Activated naive CD8-positive, alpha-beta T cell treated with anti-CD3 and anti-CD28 coated beads, Interleukin-2, amount 50 U/mL, for 16 hours (primary cell): ENCODE measurements at places on chromosomes 4 and X.

DNA sequence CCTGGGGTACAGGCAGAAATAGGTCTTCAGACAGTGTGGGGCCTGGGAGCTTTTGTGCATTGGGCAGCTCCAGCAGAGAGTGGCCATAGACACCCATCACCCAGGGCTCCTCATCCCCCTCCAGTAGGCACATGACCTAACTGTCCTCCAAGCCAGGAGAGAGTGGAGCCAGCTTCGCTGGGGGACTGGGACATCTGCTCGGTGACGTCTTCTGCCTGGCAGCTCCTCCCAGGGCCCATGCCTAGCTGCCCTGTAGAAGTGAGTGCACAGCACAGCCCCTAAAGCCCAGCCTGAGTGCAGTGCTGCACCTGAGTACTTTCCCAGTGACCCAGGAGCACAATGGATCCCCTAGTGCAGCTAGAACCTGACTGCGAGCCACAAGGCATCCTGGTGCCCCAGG is 279.7 kb upstream of the SLC7A11 start:
- no peak for DNase-seq

DNA sequence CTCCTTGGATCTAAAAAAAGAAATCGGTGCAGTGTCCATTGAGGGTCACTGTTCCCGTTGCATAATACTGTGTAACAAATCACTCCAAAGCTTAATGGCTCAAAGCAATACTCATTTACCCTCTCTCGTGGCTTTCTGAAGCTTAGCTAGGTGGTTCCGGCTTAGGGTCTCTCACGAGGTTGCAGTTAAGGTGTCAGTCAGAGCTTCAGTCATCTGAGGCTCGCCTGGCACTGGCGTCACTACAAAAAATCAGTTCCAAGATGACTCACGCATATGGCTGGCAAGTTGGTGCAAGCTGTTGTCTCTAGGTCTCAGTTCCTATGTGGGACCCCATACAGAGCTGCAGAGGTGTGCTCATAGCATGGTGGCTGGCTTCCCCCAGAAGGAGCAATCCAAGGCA is 91.0 kb downstream of the BEND2 start:
- DNase-seq: no peak

- DNase-seq: no peak
Observed at GRCh38 chrX:136477026-136477425, 10.7 kb upstream of the BRS3 start.

DNA sequence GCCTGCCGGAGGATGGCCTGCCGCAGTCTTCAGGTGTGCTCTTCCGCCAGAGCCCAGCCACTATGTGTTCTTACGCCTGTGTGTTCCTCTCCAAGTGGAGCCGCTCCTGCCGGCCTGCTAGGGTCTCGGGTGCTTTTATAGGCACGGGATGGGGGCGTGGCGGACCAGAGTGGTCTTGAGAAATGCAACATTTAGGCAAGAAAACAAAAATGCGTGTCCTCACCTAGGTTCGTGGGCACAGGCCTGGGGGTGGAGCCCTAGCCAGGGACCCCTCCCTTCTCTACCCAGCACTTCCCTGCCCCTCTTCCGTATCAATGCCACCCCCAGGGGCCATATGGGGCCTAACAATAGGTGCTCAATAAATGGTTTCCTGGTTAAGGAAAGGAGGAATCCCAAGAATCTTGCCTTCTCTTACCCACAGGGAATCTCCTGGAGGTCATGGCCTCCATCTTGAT is 34.4 kb upstream of the LRBA start:
- DNase-seq: no peak

DNA sequence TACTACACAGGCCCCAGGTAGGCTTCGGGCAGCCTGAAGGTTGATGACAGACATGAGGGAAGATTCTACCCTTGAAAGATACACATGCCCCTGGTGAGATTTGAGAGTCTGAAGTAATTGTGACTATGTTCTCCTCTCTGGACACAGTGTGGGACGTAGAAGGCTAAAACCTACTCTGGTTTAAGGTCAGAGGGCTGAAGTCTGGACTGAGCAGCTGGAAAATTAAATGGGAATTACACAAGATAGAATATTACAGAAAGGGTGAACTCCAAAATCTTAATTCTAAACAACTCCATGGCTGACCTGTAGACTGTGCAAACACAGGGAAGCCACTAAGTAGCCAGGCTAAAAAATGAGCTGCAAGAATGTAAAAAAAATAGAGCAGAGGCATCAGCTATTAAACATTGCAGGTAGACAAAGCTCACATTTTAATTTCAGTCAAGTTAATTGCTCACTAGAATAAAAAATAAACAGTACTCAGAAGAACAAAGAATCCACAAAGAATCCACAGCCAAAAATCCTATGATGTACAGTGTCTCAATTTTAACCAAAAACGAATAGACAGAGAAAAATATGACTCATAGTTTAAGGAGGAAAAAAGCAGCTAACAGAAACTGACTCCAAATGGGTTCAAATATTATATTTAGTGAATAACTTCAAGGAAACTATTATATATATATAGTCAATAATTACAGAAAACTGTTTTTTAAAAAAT is 170.4 kb downstream of the PCDH18 start:
- no peak for DNase-seq

GRCh38 chr4:1512738-1513660 is 106.8 kb upstream of the NKX1-1 start:
- DNase-seq: no peak

DNA sequence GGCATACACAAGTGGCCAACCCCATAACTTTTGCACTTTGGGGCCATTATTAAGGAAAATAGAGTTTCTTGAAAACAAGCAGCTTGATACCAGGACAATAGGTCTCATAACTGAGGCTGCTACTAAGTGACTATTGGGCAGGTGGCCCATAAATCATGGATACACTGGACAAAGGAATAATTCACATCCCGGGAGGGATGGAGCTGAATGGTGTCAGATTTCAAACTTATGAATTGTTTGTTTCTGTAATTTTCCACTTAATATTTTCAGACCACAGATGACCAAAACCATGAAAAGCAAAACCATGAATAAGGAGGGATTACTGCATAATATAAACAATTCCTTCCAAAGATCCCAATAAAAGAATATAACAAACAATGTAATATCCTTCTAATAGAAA is 114.4 kb downstream of the WDFY3 start:
- DNase-seq: no peak

- no peak for DNase-seq
Observed at GRCh38 chr4:109989618-109990017, 76.9 kb downstream of the EGF start.

- no peak for DNase-seq
Observed at GRCh38 chr4:92175250-92175649, 128.5 kb upstream of the GRID2 start.

DNA sequence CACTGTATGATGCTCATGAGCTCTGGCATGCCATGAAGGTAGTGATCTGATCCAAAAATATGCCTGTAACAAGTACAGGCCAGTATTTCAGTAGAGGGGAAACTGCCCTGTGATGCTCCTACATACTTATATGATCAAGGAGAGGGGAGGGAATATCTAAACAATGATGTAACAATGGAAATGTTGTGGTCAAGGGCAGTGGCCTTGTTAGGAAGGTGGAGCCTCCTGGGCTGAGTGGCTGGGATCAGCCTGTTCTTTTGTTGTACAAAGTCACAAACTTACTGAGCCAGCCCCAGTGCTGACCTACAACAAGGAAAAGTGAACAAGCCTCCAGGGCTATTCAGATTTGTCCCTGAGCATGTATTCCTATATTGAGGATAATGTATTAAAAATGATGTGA is 70.3 kb downstream of the ANXA10 start:
- no peak for DNase-seq

DNA sequence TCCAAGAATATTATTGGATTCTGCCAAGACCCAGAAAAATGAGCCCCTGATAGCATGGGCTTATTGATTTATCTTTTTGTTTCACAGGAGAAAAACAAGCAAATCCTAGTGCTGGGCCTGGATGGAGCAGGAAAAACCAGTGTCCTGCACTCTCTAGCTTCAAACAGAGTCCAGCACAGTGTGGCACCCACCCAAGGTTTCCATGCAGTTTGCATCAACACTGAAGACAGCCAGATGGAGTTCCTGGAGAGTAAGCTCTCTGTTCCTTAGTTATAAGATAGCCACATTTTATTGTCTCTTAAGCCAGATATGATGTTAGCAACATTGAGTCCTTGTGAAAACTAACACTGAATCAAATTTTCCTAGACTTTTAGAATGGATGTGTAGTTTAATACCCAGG is 5.5 kb downstream of the ARL9 start:
- no peak for DNase-seq

DNA sequence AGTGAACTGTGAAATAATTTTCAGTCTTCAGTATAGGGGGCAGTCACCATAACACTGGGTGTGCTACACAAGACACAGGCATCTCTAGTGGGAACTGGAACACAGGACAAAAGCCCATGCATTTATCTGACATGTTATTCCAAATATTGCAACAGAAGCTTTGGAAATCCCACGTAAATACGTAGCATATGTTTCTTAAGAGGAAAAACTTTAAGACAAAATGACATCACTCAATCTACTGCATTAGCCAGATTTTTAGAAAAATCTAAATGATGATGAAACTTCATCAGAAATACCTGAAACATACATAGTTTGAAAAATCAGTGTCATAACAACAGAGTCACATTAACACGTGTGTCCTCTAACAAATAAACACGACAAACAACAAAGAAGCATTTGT is 14.5 kb downstream of the SHISA3 start:
- DNase-seq: no peak

DNA sequence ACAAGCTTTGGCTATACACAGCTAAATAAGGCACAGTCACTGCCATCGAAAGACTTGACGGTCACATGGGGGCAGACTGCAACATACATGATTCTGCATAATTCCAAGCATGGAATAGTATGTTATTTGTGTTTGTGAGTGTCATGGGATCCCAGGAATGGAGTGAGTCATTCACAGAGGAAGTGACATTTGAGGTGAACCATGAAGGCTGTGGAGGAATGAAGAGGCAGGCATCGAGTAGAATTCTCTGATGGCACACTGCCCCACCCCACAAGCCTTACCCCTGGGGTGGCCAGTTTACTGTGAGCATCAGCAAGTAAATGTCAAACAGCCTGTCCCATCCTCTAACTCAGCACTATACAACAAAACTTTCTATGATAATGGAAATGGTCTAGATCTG is 619.7 kb downstream of the MID1IP1 start:
- no peak for DNase-seq

DNA sequence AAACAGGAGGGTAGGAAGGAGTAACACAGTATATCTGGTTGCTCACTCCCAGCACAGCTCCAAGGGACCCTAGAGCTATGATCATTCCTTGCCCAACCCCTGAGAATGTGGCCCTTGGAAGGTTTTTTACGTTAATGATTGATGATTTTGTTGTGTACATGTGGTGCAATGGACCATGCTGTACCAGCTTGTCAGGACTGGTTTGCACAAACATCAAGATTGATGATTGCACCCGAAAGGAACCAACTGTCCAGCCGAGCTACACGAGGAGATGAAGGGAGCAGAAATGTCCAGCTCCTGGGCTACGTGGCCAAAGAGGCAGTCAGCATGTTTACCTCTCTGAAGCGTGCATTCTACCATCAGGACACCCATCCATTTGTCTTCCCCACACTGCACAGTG is 83.2 kb upstream of the USP9X start:
- no peak for DNase-seq

GRCh38 chr4:36609661-36610060 is 328.2 kb downstream of the DTHD1 start:
- DNase-seq: no peak

DNA sequence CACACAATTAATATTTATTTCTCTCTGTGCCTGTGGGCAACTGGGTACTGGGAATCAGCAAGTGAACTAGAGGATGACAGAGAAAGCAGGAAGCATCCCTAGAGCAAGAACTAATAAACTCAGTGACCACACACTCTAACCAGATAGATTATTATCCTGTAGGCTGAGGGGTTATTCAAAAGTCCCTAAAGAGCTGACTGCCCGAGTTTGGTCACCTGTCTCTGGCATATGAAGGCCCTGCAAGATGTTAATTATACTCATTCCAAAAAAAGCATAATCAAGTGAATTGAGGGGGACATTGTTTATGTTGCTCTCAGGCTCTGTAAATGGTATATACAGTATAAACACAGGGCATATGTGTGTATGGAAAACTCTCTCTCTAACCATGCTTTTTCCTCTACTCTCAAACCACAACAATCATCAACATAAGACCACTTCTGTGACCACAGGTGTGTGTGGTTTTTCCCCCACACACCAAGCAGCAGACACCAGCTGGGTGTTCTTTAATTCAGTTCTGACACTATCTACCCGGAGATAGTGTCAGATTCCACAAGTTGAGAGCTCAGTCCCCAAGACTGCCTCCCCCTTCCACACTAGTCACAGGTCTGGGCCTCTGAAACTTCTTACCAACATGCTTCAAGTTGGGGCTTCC is 6.2 kb upstream of the HPSE start:
- DNase-seq: peak; percentile 7

- no peak for DNase-seq
Observed at GRCh38 chr4:20172070-20172760, 79.5 kb upstream of the SLIT2 start.

DNA sequence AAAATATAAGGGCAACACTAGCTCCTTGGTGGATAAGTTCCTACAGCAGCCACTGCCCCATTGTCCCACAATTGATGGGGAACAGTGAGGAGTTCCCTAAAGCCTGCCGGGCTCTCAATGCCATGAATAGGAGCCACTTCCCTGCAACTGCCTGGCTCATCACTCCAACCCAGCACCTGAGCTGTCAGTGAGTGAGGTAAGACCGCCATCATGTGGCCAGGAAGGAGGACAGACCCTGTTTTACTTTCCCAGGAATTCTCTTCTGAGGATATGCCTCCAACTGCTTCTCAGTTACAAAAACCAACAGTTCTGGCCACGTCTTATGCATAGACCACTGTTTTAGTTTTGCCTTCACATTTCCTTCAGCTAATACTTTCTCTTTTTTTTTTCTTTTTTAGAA is 45.5 kb downstream of the SRPX start:
- no peak for DNase-seq

DNA sequence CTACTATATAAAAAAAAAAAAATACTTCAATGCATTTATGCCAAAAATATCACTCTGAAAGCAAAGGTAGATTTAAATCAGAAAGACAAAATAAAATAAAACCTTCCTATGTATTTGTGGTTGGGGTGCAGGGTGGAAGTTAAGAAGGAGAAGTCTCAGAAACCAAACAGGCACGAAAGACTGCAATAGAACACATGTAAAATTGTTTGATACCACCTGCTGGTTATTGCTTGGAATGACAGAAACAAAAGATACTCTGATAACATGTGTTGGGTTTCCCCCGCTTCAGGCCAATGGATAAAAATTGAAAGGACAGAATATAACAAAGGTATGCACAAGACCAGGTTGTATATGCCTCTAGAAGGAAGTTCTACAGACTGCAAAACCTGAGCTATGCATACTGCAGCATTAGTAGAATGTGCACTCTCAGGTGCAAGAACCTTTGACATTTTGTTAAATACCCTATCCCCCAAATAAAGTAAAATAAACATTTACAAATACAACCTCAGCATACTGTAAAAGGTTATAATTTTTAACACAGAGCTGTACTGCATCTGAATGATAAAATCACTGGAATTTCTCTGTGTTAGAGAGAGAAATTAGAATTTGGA is 118.8 kb downstream of the GABRA2 start:
- DNase-seq: no peak
